ACHN (cell line): ENCODE measurements at places on chromosomes 5 and 9.

DNA sequence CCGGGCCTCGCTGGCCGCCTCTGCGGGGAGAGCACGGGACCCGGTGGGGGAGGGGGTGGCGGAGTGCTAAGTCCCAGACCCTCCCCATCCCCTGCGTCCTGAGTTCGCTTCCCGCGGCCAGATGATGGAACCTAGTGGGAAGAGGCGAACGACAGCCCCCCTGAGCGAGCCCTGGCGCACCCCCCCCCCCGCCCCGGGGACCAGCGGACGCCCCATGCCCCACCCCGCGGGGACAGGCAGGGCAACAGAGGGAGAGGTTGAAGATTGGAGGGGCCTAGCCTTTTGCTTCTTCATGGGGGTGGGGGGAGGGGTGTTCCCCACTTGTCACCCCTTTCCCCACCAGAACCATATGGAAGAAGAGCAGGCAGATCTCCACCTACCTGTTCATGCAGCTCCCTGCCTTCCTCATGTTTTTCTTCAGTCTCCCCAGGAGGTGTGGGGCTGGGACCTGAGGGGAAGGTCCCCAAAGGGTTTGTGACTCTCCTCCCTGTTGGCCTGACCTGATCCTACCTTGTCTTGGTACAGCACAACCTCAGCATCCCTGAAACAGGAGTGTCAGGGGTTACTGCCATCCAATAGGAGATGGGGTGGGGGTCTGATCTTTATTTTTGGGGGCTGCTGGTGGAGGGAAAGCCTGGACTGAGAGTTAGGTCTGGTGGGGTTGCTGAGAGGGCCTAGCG, 485 bp downstream of the FAM53C start:
- no peak for DNase-seq

DNA sequence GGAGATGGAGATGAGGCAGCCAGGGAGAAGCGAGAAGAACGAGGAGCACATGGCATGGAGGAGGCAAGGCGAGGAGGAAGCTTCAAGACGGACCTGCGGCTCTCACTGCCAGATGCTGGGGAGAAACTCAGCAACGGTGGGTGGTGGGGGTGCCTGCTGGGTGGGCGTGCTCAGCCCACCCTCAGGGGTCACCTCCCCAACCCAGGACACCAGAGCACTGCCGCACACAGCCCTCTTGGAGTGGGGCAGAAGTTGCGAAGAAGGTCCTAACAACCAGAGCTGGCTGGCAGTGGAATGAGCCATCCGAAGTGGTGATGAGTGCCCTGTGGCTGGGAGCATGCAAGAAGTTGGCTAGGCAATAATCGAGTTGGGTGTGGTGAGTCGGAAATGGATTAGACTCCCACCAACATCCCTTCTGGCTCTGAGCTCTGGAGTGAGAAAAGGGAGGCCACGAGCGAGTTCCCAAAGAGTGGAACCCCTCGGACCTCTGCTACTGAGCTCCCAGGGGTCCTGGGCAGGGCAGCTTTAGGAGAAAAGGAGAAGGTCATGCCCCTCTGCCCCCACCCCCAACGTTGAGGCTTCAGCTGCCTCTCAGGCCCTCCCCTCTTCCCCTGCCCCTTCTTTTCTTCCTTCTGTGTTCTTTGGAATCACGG, 212.7 kb upstream of the MVB12B start:
- DNase-seq: no peak

- no peak for DNase-seq
Observed at GRCh38 chr5:124828731-124829234, 82.3 kb upstream of the ZNF608 start.

- no peak for DNase-seq
Observed at GRCh38 chr9:110135846-110136245, 72.1 kb downstream of the C9orf152 start.

- no peak for DNase-seq
Observed at GRCh38 chr5:42948961-42949347, 91.2 kb downstream of the ANXA2R start.

GRCh38 chr5:132099905-132100304, 26.3 kb downstream of the CSF2 start:
- DNase-seq: no peak

DNA sequence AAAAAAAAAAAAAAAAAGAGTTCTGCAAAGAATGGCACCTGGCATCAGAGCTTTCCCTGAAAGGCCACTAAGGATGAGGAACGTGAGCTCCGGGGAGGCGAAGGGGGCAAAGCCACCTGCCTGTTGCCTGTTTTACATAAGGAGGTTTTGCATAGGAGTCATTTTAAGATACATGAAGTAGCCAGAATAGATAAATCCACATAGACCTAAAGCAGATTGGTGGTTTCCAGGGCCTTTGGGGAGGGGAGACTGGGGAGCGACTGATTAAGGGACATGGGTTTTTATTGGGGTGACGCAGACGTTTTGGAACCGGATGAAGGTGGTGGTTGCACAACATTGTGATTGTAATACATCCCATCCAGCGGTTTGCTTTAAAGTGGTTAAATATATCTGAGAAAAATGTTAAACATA, 7.1 kb downstream of the NEK6 start:
- no peak for DNase-seq

- no peak for DNase-seq
Observed at GRCh38 chr5:55572020-55572419, 37.3 kb upstream of the PLPP1 start.

GRCh38 chr5:119344231-119344630, 11.6 kb upstream of the TNFAIP8 start:
- no peak for DNase-seq

DNA sequence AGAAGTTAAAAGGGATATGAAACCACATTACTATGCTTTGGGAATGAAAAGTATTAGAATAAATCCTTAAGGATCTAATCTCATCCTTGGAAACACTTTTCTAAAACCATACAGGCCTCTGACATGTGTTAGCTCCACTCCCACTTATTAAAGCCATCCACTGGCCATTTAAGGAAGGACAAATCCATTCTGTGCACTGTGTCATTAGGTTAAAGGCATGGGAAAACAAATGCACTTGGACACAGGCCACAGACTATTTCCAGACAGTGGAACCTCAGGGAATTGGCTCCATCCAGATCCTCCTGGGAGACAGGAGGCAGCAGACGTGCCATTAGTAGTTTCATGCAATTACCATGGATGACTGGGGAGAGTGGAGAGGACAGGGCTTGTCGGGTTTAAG, 454.9 kb downstream of the ENC1 start:
- no peak for DNase-seq

GRCh38 chr5:33755231-33755630, 136.6 kb downstream of the ADAMTS12 start:
- no peak for DNase-seq

- DNase-seq: no peak
Observed at GRCh38 chr9:103552712-103553111, 541.4 kb upstream of the SMC2 start.

- DNase-seq: no peak
Observed at GRCh38 chr5:8341406-8341805, 472.5 kb downstream of the MTRR start.

GRCh38 chr9:122127396-122127798, 32.2 kb downstream of the NDUFA8 start:
- DNase-seq: no peak

- DNase-seq: peak; percentile 44
Observed at GRCh38 chr9:3760031-3760430, 234.2 kb upstream of the RFX3 start.

- no peak for DNase-seq
Observed at GRCh38 chr5:68465133-68465532, 249.6 kb downstream of the PIK3R1 start.

DNA sequence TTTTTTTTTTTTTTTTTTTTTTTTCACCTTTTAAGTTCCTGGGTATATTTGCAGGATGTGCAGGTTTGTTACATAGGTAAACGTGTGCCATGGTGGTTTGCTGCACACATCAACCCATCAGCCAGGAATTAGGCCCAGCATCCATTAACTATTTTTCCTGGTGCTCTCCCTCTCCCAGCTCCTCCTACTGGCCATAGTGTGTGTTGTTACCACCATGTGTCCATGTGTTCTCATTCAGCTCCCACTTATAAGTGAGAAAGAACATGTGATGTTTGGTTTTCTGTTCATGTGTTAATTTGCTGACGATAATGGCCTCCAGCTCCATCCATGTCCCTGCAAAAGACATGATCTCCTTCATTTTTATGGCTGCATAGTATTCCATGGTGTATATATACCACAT, 350.5 kb downstream of the MAN2A1 start:
- no peak for DNase-seq
